Muscle of back (tissue), 13 donors: ENCODE measurements at places on chromosomes 2 and 18.
A peak's percentile ranks its signal among the peaks of the same experiment; 100 is the strongest.

- peak; percentile 76 for DNase-seq
Observed at GRCh38 chr2:224793946-224794345, 77.8 kb upstream of the CCDC195 start.

DNA sequence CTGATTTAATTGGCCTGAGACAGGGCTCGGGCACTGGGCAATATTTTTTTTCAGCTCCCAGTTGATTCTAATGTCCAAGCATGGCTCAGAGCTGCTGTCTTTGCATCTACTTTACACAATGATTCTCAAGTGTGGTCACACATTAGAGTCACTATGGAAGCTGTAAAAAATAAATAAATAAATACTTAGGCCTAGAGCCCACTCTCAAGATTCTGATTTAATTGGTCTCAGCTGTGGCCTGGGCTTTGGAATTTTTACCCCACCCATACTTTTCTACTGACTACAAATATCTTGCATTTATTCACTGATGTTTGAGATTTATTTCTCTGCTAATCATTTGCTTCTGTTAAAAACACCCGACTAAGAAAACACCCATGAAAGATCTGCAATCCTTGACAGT is 145.7 kb upstream of the SRD5A2 start:
- no peak for DNase-seq

DNA sequence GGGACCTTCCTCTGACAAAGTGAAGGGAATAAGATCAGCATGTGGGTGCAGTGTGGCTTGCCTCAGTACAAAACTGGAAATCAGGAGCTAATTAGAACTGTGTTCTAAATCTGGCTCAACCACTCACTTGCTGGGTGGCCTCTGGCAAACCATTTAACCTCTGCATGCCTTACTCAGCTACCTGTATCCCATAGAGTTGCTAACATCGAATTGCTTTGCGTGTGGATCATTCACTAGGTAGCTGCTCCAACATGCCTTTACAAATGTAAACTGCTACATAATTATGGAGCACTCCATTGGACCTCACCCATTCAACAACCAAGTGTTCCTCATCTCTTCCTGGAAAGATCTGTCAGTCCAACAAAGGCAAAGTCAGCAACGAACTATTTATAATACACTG is 19.0 kb downstream of the PLEKHM3 start:
- no peak for DNase-seq

DNA sequence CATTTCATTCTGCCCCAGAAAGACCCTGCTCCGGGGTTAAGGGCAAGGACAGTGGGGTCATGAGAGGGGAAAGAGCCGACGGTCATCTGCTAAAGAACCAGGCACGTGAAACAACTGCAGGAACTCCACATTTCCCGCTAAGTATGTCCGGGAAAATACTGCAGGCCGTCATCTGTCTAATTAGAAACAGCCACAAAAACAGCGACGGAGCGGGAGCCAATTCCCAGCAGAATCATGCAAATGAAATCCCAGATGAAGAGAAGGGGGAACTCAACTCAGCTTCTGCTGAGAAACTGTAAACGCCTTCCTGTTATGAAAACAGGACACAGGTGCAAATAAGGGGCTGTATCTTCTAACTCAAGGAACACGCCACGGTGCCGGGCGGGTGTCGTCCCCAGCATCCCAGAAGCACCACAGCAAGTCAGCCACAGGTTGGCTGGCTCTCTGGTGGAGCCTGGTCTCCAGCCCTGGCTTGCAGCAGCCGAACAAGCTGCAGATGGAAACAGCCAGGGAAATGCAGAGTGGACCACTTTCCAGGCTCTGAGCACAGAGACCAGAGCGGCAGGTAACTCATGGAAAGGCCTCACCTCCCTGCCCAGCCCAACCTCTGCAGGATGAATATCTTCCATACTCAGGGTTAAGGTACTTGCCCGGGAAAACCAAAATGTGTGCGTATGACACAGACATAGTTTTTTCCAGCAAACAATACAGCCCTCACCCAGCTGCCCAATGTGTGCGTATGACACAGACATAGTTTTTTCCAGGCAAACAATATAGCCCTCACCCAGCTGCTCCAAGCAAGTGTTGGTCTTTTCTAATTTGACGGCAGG is 28.9 kb downstream of the PXDN start:
- peak; percentile 79 for DNase-seq

DNA sequence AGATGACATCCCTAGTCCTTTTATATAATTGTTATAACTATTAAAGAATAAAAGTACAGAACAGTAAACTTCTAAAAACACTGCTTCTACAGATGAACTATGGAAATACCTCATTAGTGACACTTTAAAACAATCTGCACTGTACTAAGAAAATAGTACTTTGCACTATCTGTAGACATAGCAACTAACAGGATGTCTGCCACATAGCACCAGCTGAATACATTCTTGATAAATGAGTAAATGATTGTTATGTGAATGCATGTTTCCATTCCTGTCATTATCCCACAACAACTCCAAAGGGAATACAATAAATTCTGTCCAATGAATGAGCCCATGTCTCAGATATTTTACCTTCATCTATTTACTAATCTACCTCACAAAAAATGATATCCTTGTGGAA is 115.3 kb upstream of the SLC35G4 start:
- no peak for DNase-seq

DNA sequence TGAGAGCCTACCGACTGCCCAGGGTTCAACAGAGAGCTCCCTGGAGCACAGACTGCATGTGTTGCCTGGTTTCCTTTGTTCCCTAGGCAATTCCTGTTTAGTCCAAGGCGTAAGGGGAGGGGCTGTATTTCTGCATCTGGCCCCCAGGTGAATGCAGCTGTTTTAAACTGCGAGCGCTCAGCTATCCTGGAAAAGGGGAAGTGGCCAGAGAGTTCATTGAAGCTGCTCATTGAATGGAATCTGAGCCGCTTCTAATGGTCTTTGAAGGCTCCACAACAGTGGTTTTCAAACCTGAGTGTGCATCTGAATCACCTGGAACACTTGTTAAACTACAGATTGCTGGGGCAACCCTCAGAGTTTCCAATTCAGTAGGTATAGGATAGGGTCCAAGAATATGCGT is 18.1 kb downstream of the MAPK4 start:
- no peak for DNase-seq

DNA sequence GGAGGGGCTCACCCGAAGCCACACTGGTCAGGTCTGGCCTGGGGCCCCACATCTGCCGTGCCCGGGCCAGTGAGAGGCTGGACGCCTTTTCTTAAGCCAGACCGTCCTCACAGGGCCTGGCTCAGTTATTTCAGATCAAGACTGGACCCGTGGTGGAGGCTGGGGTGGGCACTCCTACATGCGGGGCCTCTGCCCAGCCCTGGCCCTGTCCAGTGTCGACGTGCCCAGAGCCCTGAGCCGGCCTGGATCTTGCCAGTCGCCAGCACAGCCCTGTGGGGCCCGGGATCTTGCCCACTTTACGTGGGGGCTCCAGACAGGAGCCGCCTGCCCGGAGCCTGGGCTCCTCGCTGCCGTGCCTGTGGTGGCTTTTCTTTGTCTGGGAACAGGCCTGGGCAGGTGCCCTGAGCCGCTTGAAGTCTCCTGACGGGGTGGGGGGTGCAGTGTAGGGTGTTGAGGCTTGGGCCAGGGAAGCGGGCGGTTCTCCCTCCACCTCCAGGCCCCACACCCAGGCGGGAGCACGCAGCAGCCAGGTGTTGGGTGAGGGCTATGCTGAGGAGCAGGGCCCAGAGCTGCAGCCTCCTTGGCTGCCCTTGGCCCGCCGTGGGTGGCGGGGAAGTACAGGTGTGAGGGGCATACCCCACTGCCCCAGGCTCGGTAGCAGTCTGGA is 6.0 kb downstream of the GPC1 start:
- no peak for DNase-seq

GRCh38 chr2:233764264-233764663 is 4.2 kb downstream of the UGT1A1 start:
- DNase-seq = no peak

DNA sequence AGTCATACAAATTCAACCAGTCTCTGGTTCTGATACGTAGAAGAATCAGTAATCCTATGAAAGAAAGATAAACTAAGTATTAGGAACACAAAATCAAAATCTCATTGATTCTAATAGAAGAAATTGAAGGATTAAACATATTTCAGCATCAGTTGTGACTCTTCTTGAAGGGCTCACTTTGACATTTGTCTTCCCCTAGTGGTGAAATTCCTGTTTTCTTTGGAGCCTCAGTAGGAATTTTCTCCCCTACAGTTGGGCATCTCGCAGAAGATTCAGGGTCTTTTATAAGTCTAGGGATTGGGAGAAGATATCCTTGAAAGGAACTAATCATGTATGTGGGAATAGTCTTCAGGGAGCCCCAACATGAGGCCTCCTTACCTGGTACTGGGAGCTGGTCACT is 2.8 kb upstream of the CRYGB start:
- DNase-seq = no peak

DNA sequence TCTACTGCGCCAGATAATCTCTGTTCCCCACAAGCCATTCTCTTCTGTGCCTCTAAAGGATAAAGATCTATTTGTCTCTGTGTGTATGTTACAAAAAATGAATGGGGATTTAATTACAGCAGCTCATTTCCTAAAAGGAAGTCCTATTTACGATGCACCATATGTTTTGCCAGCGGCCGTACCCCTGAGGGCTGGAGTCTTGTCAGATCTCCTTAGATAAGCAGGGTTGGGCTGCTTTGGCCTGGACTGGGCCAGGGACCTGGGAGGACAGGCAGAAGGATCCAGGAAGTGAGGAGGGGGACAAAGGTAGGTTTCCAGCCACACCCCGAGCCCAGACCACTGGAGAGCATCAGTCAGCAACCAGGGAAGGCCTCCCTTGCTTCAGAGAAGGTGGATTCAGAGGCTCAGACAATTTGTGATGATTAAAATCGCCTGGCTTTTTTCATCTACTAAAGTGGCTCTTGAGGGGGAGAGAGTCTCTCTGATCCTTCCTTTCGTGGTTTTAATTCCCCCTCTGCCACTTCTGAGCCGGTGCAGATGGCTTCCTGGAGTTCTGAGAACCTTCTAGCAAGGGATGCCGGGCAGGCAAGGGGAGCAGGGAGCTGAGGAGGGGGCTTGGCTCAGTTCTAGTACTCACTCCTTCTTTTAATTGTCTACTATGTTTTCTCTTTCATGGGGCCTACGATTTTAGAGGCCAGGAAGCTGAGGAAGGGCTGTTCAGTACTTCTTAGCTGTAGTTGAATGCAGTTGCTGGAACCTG is 42.1 kb downstream of the MYCN start:
- no peak for DNase-seq

- no peak for DNase-seq
Observed at GRCh38 chr18:34985963-34986362, 55.2 kb upstream of the MAPRE2 start.

DNA sequence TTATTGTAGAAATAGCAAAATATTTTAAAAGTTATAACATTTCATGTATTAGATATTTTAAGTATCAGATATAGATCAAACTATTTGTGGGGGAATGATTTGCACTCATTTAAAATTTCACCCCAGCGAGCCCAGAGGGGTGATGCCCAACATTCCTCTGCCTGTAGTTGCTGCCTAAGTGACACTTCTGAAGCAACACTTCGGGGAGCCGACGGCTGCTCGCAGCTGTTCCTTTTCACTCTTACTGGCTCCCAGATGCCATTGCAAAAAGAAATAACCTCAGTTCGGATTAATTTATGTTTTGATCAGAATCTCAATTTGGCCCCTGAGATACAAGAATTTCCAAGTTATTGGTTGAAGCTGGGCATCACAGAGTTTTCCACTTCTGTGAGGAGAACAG is 603.8 kb downstream of the PLCL1 start:
- no peak for DNase-seq

DNA sequence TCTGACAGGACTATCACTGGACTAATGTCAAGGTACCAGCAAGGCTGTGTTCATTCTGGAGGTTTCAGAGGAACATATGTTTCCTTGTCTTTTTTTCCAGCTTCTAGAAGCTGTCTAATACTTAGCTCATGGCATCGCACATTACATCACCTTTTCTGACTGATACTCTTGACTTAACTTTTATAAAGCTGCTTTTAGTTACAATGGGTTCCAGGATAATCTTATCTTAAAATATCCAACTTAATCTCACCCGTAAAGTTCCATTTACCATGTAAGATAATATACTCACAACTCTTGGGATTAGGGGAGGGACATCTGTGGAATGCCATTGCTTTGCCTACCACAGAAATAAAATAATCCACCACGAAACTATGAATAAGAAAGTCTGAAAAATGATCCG is 394.2 kb downstream of the CDH19 start:
- no peak for DNase-seq
